CD4-positive, alpha-beta T cell treated with Interferon alpha-2 for 1 hour (primary cell): ENCODE measurements at places on chromosomes 11 and 22.

- no peak for DNase-seq
Measured at GRCh38 chr11:44313761-44314489, 4.0 kb upstream of the ALX4 start.

- no peak for DNase-seq
Measured at GRCh38 chr11:78213526-78214330, 25.0 kb downstream of the USP35 start.

GRCh38 chr11:95571718-95572260, 217.8 kb downstream of the FAM76B start:
- no peak for DNase-seq

DNA sequence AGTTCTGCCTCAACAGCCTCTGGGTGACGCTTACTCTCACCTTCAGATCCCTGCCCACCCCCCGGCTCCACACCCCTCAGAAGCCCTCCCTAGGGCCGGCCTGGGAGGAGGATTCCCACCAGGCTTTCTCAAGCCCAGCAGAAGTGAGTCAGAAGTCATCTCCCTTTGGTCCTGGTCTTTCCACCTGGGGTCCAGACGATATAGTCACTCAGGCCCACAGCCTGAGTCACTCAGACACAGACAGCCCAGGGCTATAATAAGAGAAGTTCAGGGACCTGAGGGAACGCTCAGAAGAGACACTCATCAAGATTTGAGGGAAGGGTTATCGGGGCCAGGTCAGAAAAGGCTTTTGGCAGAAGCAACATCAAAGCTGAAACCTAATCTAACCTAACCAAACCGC, 127.1 kb downstream of the SPATA19 start:
- no peak for DNase-seq

GRCh38 chr11:68261749-68262543, 9.8 kb downstream of the C11orf24 start:
- DNase-seq = no peak

DNA sequence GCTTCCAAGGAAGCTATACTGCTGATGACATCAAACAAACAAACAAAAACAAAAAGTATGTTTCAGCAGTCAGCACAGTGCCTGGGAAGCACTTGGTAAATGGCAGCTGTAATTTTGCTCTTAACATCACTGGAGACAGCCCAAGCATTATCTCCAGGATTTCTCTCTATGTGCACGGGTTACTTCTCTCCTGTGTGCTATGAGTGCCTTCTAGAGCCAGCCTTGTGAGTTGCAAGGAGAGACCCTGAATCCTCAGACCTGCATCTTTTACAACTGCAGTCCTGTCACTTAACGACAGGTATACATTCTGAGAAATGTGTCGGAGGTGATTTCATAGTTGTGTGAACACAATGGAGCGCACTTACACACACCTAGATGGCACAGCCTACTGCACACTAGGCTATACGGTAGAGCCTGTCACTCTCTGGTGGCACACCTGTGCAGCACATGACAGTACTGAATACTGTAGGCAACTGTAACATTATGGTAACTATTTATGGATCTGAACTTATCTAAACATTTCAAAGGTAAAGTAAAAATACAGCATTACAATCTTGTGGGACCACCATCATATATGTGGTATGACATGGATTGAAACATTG, 662.5 kb upstream of the B3GAT1 start:
- no peak for DNase-seq

GRCh38 chr11:134585666-134586610, 173.9 kb upstream of the B3GAT1 start:
- DNase-seq = no peak

GRCh38 chr11:117381481-117382387, 54.1 kb downstream of the CEP164 start:
- no peak for DNase-seq

DNA sequence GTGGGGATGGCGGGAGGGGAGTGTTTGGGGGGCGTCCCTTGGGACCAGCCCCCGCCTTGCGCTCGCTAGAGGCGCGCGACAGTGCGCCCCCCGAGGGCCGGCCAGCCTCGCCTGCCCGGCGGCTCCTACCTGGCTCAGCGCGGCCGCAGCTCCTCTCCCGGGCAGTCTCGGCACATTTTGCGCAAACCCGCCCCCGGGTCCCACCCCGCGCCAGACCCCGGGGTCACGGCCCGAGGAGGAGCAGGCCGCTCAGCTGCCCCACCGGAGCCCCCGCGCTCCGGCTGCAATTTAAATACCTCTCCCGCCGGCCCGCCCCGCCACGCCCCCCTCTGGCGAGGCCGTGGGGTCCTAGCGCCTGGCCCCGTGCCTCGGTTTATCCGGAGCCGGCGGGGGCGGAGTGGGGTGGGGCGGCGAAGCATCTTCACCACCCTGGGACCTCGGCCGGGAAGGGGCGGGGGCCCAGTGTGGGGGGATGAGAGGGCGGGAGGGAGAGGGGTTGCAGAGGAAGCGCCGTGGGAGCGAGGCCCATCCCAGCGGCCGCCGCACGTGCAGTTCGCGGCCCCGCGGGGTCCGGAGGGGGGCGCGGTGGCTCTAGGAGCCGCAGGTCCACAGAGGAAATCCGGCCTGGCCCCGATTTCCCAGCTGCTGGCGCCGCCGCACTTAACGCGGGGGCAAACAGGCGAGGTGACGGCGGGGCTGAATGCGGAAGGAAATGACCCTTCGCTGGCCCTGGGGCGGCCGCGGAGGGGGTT, at the start of gene LRRC32:
TSS of gene LRRC32 (minus strand) at position 263 of the 752 bp plus-strand sequence. CDS start 4,793 bp downstream, outside the sequence.
- DNase-seq = peak; percentile 50

- DNase-seq = no peak
Measured at GRCh38 chr11:86208572-86208971, 36.0 kb upstream of the EED start.

- no peak for DNase-seq
Measured at GRCh38 chr11:19441752-19442553, 201.2 kb upstream of the E2F8 start.

- no peak for DNase-seq
Measured at GRCh38 chr11:45285930-45286632, at the start of gene SYT13. Gene SYT13 (minus strand): TSS chr11:45286341. CDS start chr11:45286207, 134 bp downstream.

DNA sequence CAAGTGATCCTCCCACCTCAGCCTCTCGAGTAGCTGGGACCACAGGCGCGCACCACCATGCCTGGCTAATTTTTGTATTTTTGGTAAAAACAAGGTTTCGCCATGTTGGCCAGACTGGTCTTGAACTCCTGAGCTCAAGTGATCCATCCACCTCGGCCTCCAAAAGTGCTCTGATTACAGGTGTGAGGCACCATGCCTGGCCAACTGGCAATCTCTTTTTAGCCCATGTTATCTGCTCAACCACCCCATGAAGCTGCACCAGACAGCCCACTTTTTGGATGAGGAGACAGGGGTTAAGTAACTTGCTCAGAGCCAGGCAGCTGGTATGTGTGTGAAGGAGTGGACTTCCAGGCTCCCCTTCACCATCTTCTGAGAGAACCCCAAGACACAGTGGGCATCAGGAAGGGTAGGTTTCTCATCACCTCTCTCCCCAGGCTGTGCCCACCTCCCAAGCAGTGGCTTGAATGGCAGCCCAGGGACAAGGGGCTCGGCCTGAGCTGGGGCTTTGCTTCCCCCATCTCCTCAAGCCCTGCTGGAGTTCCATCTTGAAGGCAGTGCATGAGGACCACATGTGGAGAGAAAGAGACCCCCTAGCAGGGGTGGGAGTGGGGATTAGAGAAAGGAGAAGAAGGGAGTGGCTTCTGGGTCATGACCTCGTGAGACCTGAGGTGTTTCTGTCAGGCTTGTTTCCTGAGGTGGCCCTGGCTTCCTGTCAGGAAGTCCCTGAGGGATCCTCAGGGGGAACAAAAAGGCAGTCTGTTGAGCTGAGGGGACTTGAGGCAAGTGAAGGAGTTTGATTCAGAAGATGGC, 87.5 kb upstream of the PARVA start:
- DNase-seq = no peak

- no peak for DNase-seq
Measured at GRCh38 chr11:121964591-121964990, 151.4 kb downstream of the BLID start.

GRCh38 chr22:25888399-25889054, 146.5 kb downstream of the MYO18B start:
- no peak for DNase-seq

- no peak for DNase-seq
Measured at GRCh38 chr11:127225619-127226018, 225.0 kb upstream of the KIRREL3 start.

- DNase-seq = no peak
Measured at GRCh38 chr11:116311206-116311605, 461.6 kb downstream of the BUD13 start.

GRCh38 chr11:14537134-14537599, 17.0 kb upstream of the PSMA1 start:
- peak; percentile 38 for DNase-seq

DNA sequence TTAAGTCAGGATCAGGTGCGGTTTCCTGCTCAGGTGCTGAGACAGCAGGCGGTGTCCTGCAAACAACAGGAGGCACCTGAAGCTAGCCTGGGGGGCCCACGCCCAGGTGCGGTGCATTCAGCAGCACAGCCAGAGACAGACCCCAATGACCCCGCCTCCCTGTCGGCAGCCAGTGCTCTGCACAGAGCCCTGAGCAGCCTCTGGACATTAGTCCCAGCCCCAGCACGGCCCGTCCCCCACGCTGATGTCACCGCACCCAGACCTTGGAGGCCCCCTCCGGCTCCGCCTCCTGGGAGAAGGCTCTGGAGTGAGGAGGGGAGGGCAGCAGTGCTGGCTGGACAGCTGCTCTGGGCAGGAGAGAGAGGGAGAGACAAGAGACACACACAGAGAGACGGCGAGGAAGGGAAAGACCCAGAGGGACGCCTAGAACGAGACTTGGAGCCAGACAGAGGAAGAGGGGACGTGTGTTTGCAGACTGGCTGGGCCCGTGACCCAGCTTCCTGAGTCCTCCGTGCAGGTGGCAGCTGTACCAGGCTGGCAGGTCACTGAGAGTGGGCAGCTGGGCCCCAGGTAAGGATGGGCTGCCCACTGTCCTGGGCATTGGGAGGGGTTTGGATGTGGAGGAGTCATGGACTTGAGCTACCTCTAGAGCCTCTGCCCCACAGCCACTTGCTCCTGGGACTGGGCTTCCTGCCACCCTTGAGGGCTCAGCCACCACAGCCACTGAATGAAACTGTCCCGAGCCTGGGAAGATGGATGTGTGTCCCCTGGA, at the start of gene MYO7A:
TSS of gene MYO7A (plus strand) at position 327 of the 772 bp plus-strand sequence. CDS start 2,389 bp downstream, outside the sequence.
- DNase-seq = no peak

- peak; percentile 86 for DNase-seq
Measured at GRCh38 chr11:1852877-1853276, at the start of gene LSP1. Gene LSP1 (plus strand): TSS chr11:1853084. CDS start chr11:1853145, 61 bp downstream.

DNA sequence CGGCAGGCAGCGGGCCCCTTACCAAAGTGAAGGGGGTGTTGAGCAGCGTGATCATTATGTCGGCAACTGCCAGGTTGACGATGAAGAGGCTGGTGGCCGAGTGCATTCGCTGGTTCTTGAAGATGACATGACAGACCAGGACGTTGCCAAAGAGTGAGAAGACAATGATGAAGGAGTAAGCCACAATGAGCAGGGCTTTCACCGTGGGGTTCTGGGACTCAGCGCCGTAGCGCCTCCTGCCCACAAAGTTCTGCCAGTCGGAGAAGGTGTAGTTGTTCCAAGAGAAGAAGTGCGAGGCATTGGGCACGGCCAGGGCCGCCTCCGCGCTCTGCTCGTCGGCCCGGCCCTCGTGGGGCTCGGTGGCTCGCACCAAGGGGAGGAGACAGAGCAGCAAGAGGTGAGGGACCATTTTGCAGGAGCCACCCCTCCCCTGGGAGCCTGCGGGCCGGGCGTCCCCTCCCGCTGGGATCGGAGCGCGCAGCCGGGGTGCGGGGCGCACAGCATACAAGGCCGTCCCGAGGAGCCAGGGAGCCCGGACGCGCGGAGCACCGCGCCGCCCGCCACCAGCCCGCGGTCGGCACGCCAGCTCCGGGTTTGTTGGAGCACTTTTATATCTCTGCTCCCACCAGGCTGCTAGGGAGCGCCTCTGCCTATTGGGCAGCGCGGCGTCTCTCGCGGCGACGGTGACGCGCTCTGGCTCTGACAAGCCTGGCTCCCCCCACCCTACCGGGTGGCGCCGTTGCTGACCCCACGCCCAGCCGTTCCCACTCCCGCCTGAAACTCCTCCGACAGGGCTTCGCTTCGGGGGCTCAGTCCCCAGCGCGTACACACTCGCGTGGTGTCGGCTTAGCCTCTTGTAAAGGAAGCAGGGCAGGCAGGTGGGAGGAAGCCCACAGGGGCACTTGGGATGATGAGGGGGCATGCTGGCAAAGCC, at the start of gene GPR83:
TSS of gene GPR83 (minus strand) at position 581 of the 934 bp plus-strand sequence. CDS start at position 409, 172 bp downstream.
- no peak for DNase-seq

- DNase-seq = no peak
Measured at GRCh38 chr11:117876341-117877119, at the start of gene FXYD6. Gene FXYD6 (minus strand): TSS chr11:117876658. CDS start chr11:117842776, 33,882 bp downstream.

GRCh38 chr22:17434856-17435255, 65.6 kb downstream of the CECR2 start:
- no peak for DNase-seq

- DNase-seq = no peak
Measured at GRCh38 chr22:49062155-49062801, 765.4 kb downstream of the BRD1 start.

GRCh38 chr11:91981995-91982394, 242.6 kb upstream of the FAT3 start:
- no peak for DNase-seq

DNA sequence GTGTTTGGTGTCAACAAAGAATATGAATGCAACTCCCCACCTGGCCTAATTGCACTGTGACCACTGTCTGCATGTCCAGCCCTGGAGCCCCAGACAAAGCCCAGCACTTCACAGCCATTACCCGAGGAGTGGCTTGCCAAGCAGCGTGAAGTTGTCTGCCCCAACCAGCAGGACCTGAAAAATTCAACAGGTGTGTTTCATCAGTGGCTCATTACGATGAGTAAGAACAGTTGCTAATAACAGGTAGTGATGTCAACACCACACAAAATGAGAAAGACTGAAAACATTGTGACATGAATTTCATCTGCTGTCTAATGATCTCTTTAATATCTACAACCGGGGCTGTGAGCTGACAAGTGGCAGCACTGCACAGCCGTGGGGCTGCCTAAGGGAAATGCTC, 10.3 kb downstream of the MRPL21 start:
- no peak for DNase-seq

- DNase-seq = no peak
Measured at GRCh38 chr22:20615021-20615420, 107.6 kb downstream of the MED15 start.

GRCh38 chr22:43520632-43521039, 108.8 kb downstream of the MPPED1 start:
- no peak for DNase-seq

DNA sequence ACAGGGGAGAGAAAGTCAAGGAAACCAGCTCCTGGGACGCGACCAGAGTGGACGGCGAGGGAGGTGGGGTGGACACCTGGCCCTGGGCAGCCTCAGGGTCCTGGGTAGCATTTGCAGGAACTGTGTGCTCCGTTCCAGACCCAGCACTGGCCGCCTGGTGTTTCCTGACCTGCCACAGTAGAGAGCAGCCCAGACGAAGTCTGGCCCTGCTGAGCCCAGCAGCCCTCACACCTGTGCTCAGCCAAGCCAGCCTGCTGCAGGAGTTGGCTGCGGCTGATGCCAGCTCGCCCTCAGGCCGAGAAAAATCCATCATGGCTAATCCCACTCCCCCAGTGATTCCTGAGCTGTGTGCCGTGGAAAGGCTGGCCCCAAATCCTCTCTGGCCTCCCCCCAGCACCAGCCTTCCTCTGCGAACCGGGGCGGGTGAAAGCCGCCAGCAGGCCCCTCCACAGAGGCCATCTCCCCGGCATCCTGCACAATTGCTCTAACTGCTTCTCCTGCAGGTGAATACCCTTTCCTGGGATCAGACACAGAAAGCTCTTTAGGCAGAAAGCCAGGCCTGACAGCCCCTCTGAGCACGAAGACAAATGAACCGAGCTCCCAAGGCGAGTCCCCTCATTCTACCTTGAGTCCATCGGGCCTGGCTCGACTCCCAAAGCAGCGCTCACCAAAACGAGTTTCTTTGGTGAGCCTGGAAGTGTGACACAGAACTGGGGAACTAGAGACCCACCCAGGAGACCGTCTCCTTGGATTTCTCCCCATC, 88.6 kb downstream of the RTL6 start:
- DNase-seq = no peak
